ENCODE measurements at places on chromosomes 1 and 21. TPM values are rescaled to one million over a fixed set of nuclear protein-coding genes. Genes with fewer than 3 reads are reported as not detected.
A peak's percentile ranks its signal among the peaks of the same experiment; 100 is the strongest.

DNA sequence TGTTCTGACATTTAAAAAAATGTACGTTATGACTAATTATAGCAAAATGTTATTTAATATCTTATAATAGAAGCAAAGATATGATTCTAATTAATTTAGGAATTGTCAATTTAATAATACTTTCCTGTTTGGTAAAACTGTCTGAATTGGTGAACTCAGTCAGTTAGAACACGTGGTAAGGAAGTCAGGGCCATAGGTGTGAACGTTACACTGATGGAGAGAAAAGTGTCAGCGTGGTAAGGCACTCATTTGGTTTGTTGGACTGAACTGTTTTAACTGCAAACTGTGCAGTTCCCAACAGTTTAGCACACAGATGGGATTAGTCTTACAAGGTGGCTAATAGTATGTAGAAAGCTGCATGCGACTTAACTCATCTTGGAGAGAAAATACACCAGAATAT, 102.9 kb downstream of the EPB41 start:
- no peak for DNase-seq

DNA sequence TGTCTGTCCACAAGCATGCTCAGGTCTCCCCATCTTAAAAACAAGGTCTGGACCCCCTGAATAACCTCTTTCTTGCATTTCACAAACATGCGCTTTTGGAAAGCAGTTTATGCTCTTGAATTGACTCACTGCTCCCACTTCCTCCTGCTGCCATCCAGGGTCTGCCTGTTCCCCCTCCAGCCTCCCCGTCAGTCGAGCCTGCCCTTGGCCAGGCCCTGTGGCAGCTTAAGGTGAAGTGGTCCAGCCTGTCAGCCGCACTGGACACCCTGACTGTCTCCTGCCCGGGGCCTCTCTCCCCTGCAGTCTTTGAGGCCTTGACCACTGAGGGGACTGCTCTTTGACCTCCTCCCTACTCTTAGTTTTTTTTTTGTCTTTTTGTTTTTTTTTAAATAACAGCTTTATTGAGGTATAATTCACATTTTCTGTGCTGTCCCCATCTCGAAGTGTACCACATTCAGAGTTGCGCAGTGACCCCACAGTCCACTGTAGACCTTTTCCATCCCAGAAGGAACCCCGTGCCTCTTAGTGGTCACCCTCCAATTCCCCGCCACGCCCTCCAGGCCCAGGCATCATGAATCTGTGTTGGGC, 18.3 kb downstream of the GPR137B start:
- DNase-seq = no peak

GRCh38 chr1:76015478-76016103, 59.0 kb upstream of the ST6GALNAC3 start:
- no peak for DNase-seq

DNA sequence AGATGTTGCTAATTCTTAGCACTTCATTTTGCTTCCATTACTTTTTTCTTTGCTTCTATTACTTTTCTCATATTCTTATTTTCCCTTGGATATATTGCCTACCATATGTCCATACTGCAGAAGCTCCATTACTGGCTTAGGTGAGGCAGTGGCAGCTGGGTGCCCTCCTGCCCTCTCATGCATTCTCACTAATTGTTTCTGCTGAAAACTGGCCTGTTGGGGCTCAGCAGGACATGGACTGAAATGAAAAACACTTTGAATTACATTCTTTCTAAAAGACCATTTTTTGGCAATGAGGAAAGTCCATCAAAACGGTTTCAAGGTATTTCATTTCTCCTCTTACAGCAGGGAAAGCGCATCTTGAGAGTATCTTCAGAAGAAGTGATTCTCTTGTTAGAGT, 122.9 kb downstream of the MAST2 start:
- DNase-seq = no peak

GRCh38 chr1:205751036-205751651, 1.2 kb upstream of the NUCKS1 start:
- DNase-seq = no peak

GRCh38 chr1:185433667-185434066, 116.6 kb upstream of the IVNS1ABP start:
- DNase-seq = no peak

- DNase-seq = no peak
These were observed 340.7 kb downstream of the ADGRL2 start for GRCh38 chr1:82141390-82141789.

DNA sequence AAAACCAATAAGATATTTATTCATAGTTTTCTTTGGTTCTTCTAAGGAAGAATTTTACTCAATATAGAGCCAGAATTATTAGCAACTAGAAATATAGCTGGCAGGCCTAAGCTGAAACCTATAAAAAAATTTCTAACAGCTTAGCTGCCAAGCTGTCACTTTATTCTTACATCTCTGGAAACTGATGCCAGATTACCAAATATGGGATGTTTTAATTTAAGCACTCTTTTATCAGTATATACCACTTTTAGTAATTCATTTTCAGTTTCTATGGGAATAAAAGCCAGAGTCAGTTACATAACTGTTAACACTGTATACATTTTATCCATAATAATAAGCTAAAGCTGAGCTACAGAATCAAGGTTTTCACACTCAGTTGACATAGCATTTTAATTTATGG, 68.7 kb upstream of the MPC2 start:
- no peak for DNase-seq

The PLA2G2F gene
- total RNA-seq = not detected

GRCh38 chr1:65772607-65773006, 20.1 kb upstream of the PDE4B start:
- DNase-seq = no peak

The JAK1 gene
- 156 TPM for total RNA-seq

DNA sequence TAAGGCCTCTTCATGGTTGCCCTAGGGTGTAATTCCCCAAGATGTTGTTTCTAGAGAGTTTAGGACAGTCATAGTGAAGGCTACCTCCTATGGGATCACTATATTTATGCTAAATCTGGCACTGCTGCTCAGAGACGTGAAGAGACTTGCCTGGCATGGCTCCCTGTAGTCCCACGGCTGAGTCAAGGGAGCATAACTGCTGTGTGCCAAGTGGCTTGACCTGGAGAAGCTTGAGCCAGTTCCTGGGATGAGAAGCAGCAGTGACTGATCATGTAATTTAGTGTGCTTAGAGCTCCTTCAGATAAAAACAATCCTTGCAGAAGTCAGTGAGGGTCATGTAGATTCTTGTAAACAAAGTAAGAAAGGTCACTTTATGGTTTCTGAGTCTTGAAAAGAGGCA, 68.9 kb upstream of the TSPAN2 start:
- no peak for DNase-seq

DNA sequence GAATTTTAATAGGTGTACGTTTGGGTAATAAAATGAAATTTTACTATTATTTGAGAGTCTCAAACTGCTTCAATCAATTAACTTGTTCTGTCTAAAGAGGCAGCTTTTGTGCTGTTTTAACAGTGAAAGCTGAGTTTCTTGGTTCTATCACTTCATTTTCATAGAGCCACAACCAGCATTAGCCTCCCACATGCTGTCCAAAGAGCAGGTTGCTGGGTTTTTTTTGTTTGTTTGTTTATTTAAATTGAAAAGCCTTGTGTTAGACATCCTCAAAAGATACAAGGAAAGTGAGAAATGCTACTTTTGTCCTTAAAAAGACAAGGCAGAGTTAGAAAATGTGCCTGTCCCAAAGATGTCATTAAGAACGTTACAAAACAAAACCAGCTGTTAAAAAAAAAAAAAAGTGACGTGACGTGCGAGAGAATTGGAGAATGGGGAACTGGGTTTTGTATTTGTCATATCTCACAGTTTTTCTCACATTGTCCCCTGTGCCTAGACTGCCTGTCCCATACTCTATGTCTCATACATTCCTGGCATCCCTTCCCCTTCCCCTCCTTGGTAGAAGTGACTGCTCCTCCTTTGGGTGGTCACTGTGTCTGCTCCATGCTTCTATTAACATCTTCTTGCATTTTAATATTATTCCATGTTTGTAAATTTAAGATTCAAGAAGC, 63.1 kb upstream of the CD34 start:
- no peak for DNase-seq

DNA sequence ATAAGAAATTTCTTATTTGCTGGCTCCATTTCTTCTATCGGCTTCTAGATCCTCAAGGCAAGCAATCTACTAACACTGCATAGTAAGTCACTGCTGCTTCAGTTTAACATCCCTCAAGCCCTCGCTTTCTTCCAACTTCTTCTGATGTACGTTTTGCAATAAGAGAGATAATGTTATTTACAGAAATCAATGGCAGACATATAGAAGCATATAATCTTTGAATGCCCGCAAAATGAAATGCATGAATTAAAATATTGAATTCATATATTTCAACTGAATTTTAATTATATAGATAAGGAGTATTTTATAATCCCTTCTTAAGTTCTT, 143.8 kb downstream of the KCTD3 start:
- DNase-seq = no peak

DNA sequence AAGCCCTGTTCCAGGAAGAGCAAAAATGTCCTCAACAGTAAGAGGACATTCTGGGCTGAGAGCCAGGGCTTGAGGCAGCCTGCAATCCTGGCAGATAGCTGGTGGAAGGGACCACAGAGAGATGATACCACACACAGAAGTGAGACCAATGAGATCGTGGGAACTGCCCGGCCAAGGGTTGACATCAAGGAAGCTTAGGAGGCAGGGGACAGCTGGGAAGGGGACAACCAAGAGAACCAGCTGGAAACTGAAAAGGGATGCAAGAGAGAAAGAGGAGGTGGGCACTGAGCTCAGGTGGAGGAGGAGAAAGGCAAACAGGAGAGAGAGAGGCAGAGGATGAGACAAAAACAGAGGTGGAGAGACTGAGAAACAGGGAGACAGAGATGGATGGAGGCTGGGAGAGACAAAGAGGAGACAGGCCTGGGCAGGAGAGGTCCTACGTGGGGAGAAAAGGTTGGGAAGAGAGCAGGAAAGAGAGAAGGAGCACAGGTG, 9.2 kb downstream of the PDZK1IP1 start:
- peak; percentile 16 for DNase-seq
